ENCODE measurements at places on chromosomes 1 and 21.

DNA sequence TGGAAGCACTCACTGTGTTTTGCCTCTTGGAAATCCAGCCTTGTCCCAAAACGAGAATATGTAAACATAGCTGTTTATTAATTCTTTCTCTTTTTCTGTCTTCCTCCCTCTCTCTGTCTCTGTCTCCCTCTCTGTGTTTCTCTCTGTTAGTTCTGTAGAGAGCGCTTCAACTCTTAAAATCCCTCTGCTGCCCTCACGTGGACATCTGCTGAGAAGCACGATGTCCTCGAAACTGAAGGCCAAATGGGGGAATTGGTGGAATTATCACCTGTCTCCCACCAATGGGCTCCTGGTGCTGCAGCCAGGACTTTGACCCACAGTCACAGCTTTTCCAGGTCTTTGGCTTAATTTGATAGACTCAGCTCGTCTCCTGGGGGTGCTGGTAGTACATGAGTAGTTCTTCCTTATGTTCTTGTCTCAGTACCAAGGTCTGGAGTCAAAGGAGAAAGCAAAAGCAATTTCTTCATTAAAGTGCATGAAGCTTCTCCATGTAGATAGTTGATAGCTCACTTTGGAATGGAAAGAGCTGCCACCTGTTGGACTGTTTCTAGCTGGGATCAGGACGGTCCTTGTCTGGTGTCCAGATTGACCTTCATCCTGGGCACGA is 5.5 kb upstream of the GBP6 start:
- DNase-seq: peak; percentile 62

DNA sequence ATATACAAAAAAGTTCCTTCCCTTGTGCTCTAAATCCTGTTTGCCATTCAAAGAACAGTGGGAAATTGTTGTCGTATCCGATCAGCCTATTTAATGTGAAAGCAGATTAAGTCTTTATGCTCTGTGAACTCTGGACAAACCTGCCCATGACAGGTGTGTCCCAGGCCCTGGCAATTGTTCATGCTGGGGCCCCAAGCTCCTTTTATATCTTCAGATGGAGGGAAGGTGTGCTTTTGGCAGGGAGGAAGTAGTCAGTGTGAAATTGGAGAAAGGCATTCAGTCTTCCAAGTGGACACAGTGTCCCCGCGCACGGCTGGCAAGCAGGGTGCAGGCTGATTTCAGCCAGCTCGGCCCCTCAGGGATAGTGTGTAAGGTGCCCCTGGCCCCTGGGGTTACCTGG is 135.1 kb upstream of the F3 start:
- no peak for DNase-seq

- no peak for DNase-seq
These were observed 1.2 kb downstream of the ADAMTSL4 start for GRCh38 chr1:150550222-150551050.

DNA sequence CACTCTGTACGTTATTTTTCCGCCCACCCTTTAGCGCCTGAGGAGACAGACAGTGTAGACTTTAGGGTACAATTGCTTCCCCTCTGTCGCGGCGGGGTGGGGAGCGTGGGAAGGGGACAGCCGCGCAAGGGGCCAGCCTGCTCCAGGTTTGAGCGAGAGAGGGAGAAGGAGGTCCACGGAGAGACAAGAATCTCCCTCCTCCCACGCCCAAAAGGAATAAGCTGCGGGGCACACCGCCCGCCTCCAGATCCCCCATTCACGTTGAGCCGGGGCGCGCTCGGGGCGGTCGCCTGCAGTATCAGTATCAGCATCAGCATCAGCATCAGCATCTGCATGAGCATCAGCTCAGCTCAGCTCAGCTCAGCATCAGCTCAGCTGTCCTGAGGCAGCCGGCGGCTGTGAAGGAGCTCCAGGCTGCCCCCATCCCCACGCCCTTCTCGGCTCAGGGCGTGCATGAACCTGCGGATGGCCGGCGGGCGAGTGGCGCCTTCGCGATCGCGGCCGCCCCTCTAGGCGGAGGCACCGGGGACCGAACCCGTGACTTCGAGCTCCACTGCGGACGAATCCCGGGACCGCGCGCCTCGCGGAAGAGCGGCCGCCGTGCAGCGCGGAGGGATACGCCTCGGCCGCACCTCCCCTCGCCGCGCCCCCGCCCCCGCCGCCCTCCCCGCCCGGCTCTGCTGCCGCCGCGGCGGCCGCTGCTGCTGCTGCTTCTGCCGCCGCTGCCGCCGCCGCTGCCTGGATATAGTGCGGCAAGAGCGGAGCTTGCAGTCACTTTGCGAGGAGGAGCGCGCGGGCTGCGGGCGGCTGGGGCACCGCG is at the start of gene NCAM2:
TSS of gene NCAM2 (plus strand) at position 774 of the 820 bp plus-strand sequence.
- DNase-seq: peak; percentile 4

- DNase-seq: no peak
These were observed 690.6 kb upstream of the ZP4 start for GRCh38 chr1:238581332-238581731.

DNA sequence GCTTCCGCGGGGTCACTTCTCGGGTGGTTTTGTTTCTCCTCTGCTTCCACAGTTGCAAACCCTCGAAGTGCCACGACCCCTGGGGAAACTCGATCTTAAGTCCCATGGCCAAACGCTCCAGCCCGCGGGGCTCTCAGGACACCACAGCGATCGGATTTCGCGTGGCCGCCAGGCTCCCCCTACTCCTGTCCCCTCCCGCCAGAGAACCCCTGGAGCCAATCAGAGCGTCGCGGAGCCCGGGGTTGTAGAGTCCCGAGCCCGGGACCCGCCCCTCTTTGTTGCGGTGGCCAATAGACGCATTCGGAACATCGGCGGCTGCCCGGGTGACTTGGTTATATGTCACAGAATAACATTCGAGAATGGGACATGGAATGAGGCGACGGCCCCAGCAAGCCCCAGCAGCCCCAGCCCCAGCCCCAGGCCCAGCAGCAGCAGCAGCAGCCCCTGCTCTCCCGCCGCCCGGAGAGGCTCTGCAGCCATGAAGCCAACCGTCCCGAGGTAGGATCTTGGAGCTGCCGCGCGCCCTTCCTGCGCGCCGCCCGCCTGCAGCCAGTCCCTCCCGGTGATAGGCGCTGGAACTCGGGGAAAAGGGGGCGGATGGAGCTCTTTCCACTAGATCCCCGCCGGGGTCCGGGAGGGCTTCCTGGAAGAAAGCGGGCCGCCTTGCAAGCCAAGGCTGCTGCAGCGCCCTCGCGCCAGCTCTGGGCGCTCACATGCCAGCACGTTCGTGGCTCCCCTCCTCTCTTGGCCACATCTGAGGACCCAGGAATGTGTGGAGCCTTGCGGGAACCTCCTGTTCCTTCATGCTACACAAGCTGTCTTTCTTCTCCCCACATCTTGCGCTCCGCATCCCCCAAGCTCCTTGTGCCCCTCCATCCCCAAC is at the start of gene VASH2:
TSS of gene VASH2 (plus strand) at position 299 of the 883 bp plus-strand sequence. CDS start 1,002 bp downstream, outside the sequence.
- peak; percentile 83 for DNase-seq

DNA sequence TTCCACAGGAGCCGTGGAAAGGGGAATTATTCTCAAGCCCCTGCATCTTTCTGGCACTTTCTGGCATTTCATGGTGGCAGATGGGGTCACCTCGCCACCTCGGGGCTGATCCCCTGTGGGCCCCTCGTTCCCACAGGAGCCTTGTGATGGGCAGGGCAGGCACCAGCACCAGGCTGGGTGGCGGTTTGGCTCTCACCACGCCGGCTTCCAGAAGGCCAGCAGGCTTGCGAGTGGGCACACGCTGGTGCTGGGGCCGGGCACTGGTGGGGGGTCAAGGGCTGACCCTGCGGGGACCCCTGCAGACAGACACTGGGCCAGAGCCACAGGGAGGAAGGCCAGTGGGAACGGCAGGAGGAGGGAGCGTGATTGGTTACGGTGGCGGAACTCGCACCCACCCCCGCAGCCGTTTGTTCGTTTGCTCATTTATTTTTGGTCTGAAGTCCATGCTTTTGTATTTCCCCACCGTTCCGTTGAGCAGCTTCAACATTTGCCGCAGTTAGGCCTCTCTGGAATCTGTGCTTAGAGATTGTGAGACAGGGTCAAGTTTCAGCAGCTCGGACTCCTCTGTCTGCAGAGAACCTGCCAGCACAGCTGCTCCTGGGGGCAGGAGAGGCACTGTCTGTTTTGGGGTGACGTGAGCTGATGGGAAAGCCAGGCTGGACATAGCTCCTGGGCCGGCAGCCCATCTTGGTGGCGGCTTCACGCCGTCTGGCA is 5.3 kb downstream of the COL18A1 start:
- DNase-seq: no peak

GRCh38 chr1:111600886-111601386 is 18.7 kb upstream of the RAP1A start:
- DNase-seq: no peak

DNA sequence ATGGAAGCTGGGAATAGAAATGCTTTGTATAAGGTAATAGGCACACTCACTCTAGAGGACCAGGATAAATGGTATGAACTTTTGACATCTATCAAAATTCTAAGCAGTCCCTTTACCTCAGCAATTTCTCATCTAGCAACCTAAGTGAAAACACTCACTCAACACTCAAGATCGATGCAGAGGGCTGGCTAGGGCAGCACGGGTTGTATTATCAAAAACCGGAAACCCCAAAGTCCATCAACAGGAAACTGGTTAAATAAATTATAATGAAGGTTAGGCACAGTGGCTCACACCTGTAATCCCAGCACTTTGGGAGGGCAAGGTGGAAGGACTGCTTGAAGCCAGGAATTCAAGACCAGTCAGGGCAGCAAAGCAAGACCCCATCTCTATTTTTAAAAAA is 9.4 kb downstream of the USP48 start:
- DNase-seq: peak; percentile 71

- no peak for DNase-seq
These were observed 137.5 kb downstream of the RYR2 start for GRCh38 chr1:237179503-237179902.

- peak; percentile 73 for DNase-seq
These were observed 45.8 kb downstream of the BCAR3 start for GRCh38 chr1:93635614-93636543.

DNA sequence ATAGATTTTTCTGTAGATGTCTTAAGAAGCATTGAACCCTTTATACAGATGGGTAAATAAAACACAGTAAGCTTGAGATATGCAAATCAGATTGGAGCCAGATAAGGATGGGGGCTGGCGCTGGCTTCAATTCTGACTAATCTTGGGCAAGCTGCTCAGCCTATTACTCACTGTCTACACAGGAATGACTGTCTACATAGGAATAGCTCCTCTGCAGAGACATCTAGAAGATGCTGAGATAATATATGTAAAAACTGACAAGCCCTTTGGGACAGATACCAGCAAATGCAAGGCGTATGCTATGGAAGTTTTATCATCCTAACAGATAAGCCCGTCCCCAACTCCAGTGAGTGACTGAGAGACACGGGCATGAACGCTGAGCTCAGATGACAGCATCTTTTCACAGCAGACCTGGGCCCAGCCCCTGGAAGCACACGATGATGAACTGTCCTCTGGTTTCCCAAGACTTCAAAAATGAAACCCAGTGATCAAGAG is 1.7 kb downstream of the CLDN14 start:
- DNase-seq: peak; percentile 85

GRCh38 chr1:234372011-234372757 is 1.1 kb upstream of the COA6 start:
- peak; percentile 6 for DNase-seq

- peak; percentile 6 for DNase-seq
These were observed 209.8 kb downstream of the DISC1 start for GRCh38 chr1:231836227-231836893.

- DNase-seq: no peak
These were observed 21.7 kb upstream of the S100A2 start for GRCh38 chr1:153587314-153587713.

- peak; percentile 95 for DNase-seq
These were observed 54.4 kb upstream of the BCL10 start for GRCh38 chr1:85330711-85331290.

GRCh38 chr1:225940385-225941151 is 452 bp downstream of the LEFTY2 start:
- no peak for DNase-seq

GRCh38 chr1:83704350-83704749 is 294.6 kb downstream of the TTLL7 start:
- no peak for DNase-seq

DNA sequence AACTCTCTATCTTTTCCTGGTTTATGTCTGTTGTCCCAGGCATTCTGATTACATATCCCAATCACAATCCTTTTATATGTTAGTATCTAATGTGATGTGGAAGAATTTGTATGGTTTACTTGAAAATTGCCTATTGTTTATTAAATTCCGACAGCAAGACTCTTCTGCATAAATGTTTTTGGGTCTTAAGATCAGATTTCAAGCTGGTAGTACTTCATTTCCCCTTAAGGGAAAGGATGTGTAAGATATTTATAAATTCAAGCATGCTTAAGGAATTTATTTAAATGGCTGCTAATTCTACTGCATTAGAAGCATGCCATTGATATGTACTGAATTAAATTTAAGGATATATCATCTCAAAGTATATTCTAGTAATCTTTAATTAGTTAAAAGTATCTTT is 20.4 kb upstream of the GPR88 start:
- peak; percentile 9 for DNase-seq
